Mesendoderm (in vitro differentiated cells): ENCODE measurements at places on chromosomes 2 and 18.

DNA sequence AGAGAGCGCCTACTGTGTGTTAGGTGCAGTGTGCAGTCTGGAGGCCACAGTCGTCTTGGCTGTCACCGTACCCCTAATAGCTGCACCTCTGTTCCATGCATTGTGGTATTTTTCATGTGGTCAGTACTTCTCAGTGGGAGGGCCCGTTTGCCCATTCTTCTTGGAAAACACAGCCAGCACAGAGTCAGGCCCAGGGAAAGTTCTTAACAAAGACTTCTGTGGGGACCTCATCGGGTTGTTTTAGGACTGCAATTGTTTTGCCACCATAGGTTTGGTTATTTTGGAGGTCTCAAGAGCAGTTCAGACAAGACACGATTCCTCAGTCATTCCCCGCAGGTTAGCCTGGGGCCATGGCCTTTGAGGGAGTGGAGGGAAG, 62.3 kb downstream of the SMIM21 start:
- H3K4me3 ChIP-seq: no peak overlapping the region
- no peak for DNase-seq
- no peaks in the 10 kb centered on the region for H3K4me1 ChIP-seq

DNA sequence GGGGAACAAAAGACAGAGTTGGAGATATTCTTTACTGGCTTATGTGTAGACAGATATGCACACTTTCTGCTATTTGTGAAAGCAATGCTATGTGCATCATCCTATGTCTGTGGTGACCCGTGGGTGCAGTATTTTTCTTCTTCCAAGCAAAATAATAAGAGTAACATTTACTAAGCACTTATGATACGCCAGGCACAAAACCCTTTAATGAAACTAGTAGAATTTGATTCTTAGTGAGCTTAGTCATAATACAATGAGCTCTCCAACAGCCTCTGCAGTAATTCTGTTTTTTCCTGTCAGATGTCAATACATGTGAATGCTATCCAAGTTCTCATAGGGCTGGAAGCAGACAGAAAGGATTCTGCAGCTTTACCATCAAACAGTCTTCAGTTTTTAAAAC, 130.6 kb downstream of the RAD51AP2 start:
- DNase-seq: no peak
- no peaks in the 10 kb centered on the region for H3K27me3 ChIP-seq
- no peaks in the 10 kb centered on the region for H3K36me3 ChIP-seq
- no peak overlapping the region for H3K4me3 ChIP-seq
- H3K4me1 ChIP-seq: no peaks in the 10 kb centered on the region

DNA sequence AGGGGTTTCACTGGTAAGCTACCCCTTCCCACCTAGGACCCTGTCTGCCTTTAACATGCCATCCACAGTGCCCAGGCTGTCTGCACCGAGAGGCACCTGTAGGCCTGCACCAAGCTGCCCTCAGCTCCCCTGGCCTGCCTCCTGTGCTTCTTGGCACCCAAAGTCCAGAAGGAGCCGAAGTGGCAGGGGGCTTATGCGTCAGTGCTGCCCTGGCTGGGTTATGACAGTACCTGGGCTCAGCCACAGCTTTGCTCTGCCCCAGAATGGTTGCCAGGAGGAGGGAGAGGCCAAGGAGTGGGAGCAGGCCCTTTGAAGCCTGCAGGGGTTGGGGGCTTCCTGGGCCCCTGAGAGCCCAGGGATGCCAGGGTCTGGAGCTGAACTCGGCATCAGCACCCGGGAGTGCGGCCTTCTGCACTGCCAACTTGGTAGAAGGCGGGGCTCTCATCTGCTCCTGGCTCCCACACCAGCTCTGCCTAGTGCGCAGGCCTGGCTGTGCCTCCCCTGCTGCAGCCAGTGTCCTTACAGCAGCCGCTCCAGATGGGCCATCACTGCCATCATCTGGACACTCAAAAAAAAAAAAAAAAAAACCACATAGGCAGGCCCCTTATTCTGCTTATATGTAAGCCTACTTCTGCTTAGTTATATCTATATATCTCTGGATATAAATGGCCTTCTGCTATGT, 155.4 kb downstream of the THSD7B start:
- H3K36me3 ChIP-seq: no peaks in the 10 kb centered on the region

GRCh38 chr2:130837811-130838565, 1.3 kb downstream of the ARHGEF4 start:
- no peaks in the 10 kb centered on the region for H3K36me3 ChIP-seq
- H3K27ac ChIP-seq: no peak overlapping the region
- no peak for DNase-seq
- peaks cover 7% of the 10 kb centered on the region for H3K27me3 ChIP-seq
- H3K4me1 ChIP-seq: no peaks in the 10 kb centered on the region
- H3K4me3 ChIP-seq: no peak overlapping the region

DNA sequence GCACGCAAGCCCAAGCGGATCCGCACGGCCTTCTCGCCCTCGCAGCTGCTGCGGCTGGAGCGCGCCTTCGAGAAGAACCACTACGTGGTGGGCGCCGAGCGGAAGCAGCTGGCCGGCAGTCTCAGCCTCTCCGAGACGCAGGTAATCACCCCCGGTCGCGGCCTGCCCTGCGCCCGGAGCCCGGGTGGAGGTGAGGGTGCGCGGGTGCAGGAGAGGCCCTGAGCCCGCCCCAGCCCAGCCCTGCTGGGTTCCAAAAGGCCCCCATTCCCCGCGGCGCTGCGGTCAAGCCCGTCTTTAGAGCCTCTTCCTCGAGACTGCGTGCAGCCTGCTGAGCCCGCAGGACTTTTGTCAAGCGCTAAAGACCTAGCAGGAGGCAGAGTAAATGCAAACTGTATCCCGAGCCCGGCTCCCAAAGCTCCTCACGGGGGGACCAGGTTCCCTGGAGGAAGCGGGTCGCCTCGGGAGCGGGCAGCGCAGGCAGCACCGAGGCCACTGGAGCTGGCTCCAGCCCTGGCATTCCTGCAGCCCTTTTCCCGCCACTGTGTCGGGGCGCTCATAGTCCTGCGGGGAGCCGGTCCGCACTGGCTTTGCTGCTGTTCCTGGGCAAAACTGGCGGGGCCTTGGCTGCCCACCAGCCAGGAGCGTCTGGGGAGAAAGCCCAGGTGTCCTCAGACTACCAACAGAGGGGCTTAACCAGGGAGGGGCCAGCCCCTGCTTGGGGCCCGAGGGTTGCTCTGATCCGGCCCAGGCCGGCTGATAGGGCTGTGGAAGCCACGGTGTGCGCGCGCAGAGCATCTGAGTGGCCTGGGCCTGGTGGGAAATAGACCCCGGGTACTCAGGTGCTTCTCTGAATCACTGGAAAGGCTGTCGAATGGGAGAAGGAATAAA, 7.3 kb downstream of the EMX1 start:
- no peak overlapping the region for H3K4me3 ChIP-seq
- H3K27ac ChIP-seq: no peak overlapping the region
- H3K27me3 ChIP-seq: peaks cover 79% of the 10 kb centered on the region
- DNase-seq: peak; percentile 49

DNA sequence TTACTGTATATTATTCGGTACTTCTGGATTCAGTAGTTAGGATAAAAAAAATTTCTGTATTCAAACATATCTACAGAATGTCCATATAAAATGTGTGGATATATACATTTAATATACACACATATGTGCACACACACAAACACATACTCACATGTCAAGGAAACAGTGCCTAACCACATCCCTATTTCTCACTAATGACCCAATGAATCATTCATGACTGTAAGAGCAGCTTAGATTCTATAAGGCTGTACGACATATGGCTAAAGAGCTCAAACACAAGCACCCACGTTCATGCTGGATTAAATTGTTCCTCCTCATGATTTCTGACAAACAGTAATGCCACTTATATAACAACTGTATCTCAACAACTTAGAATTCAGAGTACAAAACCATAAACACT, 457.3 kb downstream of the ADCYAP1 start:
- H3K4me3 ChIP-seq: no peak overlapping the region
- H3K27me3 ChIP-seq: no peaks in the 10 kb centered on the region
- H3K27ac ChIP-seq: no peak overlapping the region
- no peak for DNase-seq
- no peaks in the 10 kb centered on the region for H3K36me3 ChIP-seq

DNA sequence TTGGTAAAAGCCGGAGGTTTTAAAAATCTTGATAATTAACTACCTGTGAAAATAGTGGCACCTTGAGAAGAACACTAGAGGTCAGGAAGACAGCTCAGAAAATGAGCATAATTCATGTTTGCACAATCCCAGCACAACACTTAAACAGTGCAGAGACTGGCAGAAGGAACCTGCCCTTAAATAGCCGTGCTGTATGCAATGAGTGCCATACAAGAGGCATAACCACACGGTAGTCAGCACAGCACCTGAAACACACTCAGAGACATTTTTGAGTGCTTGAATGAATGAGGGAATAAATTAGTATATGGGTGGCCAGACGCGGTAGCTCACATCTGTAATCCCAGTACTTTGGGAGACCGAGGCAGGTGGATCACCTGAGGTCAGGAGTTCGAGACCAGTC, 164.9 kb downstream of the PAX3 start:
- no peak overlapping the region for H3K4me3 ChIP-seq
- no peak overlapping the region for H3K27ac ChIP-seq
- DNase-seq: no peak
- no peaks in the 10 kb centered on the region for H3K4me1 ChIP-seq
- no peaks in the 10 kb centered on the region for H3K27me3 ChIP-seq

DNA sequence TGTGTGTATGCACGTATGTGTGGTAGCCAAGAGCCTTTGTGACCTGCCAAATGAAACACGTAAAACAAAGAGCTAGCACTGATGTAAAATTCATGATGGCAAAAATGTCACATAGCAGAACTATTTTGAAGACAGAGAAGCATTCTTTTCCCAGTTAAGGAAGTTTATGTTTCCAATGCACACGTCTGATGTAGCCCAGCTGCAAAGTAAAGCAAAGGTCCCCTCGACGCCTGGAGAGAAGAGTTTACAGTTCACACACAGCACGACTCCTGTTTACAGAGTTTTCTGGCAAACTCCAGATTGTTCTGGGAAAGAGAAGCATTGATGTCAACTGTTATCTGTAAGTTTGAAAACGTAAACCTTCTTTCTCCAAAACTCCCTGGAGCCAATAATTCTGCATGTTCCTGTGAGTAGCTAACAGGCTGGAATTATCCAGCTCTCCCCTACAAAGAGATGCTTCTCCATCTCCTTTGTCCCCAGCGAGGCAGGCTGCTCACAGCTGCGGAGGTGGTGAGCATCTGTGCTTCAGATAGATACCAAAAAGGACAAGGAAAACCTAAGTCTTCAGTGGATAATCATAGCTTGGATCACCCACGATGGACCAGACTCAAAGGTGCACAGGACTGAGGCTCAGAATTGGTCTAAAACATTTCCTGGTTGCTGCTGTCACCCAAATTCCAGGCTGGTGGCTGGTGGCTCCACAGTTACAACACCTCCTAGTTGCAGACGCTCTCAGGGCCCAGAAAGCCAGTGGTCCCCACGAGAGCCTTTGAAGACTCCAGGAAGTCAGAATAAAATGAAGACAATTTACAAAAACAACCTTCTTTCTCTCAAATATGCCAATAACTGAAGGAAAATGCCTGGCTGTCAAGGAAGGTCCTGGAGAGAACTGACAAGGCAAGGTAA, 87.4 kb downstream of the COL6A3 start:
- no peak for DNase-seq
- H3K4me3 ChIP-seq: no peak overlapping the region
- no peaks in the 10 kb centered on the region for H3K36me3 ChIP-seq
- H3K27me3 ChIP-seq: no peaks in the 10 kb centered on the region
- no peaks in the 10 kb centered on the region for H3K4me1 ChIP-seq

- no peak overlapping the region for H3K27ac ChIP-seq
- no peak for DNase-seq
- no peak overlapping the region for H3K4me3 ChIP-seq
- H3K36me3 ChIP-seq: no peaks in the 10 kb centered on the region
Measured at GRCh38 chr2:85073033-85073432, 60.2 kb upstream of the TCF7L1 start.

DNA sequence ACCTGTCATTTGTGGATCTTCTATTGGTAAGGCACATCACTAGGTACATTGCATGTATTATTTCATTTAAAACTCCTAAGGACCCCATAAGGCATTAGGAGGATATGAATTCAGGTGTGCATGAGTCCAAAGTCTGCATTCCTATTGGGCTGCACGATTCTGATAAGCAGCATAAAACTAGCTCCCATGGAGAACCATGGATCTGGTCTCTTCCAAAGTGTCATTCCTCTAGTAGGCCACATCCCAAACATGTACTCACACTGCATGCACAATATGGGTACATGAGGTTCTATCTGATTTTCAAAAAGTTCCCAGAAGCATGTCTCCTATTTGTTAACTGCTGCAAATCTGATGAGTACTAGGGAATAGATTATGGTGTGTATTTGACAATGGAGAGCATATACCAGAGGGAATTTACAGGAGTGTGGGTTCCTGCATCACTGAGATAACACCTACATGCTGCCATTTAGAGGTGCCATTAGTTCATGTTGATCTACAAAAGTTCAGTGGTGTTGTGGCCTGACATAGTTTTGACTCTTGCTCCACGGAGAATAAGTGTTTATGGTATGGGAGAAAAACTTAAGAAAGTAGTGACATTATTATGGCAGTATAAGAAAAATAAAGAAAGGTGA, 11.3 kb downstream of the CYTIP start:
- no peak overlapping the region for H3K4me3 ChIP-seq
- no peak for DNase-seq
- no peaks in the 10 kb centered on the region for H3K36me3 ChIP-seq
- H3K4me1 ChIP-seq: no peaks in the 10 kb centered on the region

GRCh38 chr18:9915291-9916076, 1.7 kb downstream of the VAPA start:
- no peak overlapping the region for H3K27ac ChIP-seq
- no peaks in the 10 kb centered on the region for H3K36me3 ChIP-seq
- DNase-seq: no peak

DNA sequence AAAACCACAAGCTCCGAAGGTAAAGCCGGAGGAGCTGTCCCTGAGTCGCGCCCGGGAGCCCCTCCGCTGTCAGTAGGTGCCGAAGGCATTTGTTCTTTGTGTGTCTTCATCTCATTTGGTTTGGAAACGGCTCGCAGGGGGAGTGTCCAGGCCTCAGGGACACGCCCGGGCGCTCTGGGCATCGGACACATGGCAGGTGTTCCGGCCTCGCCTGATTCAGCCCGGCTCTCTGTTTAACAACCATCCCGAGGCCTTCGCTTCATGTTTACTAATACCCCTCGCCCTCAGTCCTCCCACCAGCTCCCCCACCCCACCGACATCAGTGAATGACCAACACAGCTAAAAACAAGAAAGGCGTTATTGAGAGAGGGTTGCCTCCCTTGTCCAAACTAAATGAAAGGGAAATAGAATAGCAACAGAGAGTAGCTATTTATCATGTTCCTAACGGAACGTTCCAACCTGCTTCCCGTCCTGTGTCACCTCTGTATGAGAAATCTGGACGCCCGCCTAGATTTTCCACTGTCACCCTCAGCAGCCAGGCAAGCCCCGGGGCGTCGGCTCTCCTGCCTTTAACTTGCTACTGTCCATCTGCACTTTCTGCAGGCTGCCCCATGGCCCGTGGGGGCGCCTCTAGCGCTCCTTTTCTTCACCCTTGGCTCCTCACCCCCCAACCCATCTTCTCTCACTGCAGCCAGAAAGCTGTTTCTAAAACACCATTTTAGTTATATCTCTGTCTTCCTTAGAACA, 73.9 kb downstream of the MYCN start:
- H3K4me1 ChIP-seq: peaks cover 4% of the 10 kb centered on the region
- H3K36me3 ChIP-seq: no peaks in the 10 kb centered on the region
- no peak for DNase-seq
- H3K27me3 ChIP-seq: no peaks in the 10 kb centered on the region
- H3K27ac ChIP-seq: no peak overlapping the region

- H3K27me3 ChIP-seq: no peaks in the 10 kb centered on the region
- no peaks in the 10 kb centered on the region for H3K36me3 ChIP-seq
- DNase-seq: no peak
- H3K4me1 ChIP-seq: peaks cover 5% of the 10 kb centered on the region
- H3K4me3 ChIP-seq: no peak overlapping the region
Measured at GRCh38 chr2:74863802-74864248, 29.9 kb downstream of the HK2 start.
